ENCODE measurements at places on chromosomes 6 and 20.

DNA sequence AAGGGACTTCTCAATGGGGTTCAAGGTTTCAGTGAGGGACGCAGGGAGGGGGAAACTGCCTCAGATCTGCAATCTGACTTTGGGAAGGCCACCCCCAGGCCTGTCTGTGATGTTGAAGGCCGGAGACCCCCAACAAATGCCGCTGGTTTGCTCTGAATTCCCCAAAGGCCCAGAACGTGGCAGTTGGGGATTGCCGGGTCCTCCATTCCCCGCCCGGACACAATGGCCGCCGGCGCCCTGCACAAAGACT, 326 bp upstream of the BCL2L1 start:
- no peak for DNase-seq

GRCh38 chr20:58756450-58756775, 63.8 kb downstream of the NPEPL1 start:
- DNase-seq: no peak

DNA sequence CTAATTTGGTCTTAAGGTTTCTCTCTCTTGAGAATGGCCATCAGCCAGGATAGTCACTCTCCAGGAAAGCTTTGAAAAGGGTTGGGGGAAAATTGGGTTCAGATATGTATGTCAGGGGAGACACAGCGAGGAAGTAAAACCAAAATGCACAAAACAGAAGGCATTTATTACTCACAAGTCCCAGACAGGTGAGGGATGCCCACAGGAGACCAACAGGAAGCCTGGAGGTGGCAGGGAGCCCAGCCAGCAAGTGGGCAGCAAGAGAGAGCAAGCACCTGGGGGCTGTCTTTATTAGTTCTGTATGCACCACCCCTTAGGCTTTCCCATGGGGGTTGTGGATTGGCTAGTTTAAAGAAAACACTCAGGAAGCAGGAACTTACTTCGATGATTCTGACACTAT, 707.7 kb downstream of the KIF16B start:
- DNase-seq: no peak

- DNase-seq: no peak
Observed at GRCh38 chr6:5674721-5675120, 332.0 kb downstream of the NRN1 start.

DNA sequence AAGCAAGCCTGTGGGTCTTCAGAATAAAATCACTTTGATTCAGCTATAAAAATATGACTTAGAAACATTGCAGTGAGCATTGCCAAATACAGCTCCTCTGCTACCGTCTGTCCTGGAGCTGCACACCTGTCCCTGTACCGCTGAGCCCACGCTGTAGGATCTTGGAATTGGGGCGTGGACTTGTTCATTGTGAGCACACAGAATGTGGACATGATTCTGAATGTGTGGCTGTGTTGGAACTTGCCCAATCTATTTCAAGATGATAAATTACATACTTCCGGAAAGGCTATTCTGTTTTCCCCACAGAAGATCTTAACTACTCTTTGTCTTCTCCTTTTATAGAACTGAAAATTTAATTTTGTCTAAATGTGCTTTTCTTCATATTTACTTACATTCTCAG, 107.3 kb downstream of the UST start:
- DNase-seq: no peak

DNA sequence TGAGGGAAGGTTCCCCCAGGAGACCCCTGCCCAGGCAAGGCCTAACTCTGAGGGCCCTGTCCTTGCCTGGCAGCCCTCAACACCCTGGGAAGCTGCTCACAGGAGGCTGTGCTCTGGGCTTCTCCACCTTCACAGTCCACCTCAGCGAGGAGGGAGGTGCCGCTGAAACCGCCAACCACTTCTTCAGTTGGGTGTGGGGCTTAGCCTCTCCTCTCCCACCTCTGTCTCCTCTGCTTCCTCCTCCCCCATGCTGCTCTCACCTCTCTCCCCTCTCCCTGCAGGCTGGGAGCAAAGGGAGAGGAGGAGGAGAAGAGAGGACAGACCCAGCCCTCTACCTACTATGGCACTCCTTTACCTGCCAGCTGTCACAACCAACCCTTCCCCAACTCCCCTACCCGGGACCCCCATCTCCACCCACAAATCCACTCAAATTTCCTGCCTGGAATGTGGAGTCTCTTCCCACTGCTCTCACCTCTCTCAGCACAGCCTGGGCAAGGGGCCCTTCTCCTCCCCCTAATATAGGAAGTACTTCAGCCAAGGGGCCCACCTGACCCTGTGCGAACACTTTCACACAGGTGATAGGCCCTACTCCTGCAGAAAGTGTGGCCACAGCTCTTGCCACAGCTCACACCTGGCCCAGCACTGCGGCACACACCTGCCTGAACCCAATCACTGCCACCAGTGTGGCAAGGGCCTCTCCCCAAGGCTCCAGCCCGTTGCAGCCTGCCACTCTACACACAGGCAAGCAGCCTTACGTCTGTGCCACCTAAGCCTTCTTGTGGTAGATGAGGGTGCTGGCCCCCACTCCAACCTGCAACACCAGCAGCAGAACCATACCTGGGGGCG, 7.2 kb downstream of the RING1 start:
- DNase-seq: no peak

- no peak for DNase-seq
Observed at GRCh38 chr6:135385299-135385698, 112.2 kb downstream of the AHI1 start.

- DNase-seq: no peak
Observed at GRCh38 chr20:58352468-58352867, 36.6 kb upstream of the VAPB start.

DNA sequence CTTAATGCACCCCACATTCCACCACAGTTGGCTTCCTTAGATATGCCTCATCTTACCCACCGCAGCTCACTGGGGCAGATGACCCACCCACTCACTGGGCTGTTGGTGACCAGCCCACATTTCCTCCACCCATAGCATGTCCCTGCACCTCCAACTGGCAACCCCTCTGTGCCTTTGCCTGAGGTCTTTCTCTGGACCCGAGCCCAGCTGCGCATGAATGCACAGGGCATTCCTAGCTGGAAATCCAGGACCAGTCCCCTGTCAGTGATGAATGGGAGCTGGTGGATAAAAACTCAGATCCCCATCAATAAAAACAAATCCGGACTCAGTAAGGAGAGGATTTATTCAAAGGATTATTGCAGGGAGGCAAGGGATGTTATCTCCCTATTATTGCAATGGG, 75.0 kb downstream of the ISM1 start:
- no peak for DNase-seq

DNA sequence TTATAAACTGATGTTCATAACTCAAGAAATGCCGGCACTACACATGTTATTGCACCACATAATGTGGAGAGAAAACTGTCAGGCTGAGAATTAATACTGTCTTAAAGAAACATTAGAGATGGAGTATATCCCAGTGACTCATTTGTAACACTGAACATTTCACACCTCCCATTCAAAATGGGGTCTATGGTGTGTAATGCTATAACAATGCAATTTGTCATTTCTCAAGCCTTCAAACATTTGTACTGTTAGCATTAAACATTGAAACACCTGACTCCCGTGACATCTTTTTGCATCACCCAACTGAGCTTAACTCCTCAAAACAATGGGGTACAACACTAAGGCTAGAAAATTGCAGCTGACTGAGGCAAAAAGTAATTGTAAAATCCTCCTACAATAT, 151.7 kb downstream of the DST start:
- DNase-seq: no peak

GRCh38 chr20:62354811-62355341, 12.2 kb downstream of the LAMA5 start:
- no peak for DNase-seq

GRCh38 chr6:167212713-167213005, 54.9 kb upstream of the GPR31 start:
- no peak for DNase-seq

- DNase-seq: no peak
Observed at GRCh38 chr6:19880066-19880465, 42.9 kb downstream of the ID4 start.

GRCh38 chr20:23585808-23586734, 17.8 kb upstream of the CST9L start:
- no peak for DNase-seq

DNA sequence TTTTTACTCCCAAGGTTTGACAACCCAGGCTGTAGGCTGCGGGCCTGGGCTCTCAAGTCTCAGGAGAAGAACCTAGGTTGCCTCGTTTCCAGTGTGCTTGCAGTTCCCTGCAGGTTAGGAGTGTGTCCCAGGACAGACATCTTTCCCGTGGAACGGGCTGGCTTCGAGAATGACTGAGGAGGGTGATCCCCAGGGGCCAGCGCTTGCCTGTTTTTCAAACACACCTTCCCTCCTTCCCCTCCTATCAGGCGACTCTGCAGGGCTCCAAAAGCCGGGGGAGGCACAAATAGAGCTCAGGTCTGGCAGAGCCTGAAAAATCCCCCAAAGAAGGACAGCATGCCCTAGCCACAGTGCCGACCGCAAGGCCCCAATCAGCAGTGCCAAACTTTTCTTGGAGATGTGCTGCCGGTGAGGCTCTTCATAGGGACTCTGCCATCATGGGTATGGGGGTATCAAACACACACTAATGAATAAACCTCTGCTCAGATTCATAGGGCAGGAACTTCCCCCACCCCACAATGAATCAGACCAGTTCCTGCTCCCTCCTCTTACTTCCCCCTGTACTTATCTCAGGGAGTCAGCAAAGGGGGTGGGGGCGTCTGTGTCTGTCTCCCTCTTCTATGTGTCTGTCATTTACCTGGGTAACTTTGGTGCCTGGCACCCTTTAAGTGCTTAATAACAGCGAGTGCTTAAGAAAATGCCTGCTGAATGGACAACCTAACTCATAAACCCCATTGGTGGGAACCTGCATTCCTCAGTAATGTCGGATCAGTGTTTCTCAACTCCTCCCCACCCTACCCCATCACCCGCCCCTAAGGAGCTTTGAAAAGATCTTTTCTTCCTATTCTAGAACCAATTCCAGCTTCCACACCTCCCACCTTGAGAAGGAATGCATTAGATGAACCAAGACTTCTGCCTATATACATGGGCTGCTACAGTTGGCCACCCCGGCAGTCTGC, 1.6 kb downstream of the KCNG1 start:
- DNase-seq: no peak

- no peak for DNase-seq
Observed at GRCh38 chr20:7911586-7912330, 28.5 kb downstream of the HAO1 start.

DNA sequence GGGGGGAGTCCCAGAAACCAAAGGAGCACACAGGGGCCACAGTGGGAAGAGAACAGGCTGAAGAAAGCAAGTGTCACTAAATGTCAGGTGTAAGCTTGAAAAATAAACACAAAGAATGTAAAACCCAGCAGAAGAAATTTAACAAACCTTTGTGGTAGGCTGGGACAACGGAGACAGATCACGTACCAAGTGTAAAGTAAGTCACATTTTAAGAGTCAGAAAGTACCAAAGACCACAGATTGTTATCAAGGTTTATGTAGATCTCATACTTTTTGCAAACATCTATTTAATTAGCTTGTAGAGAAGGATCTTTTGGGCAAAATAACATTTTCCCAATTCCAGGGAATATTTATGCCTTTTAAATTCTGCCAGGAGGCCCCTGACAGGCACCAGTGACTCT, 1.6 kb downstream of the CLIC5 start:
- DNase-seq: no peak

DNA sequence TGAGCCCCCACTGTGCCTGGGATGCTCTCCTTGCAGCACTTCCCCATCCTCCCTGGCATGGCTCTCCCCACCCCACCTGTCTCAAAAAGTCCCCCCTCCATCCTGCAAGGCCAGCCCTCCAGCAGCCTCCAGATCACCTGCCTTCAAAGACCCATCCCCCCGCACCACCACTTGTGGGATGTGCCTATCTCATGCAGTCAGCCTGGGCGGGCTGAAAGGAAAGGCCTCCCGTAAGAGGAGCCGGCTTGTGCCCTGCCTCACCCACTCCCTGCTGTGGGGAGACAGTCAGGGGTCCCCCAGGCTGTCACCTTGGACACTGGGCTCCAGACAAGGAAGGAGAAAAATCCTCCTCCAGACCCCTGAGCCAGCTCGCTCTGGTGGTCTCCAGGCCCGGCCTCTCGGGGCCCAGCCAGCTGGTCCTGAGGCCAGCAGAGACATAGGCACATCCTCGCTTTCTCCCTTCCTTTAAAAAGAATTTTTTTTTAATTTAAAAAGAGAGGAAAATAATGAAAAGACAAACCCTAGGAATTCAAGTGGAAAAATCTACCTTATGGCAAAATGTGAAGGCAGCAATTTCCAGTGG, 77.3 kb downstream of the GRM4 start:
- no peak for DNase-seq

GRCh38 chr6:30541515-30542403, 14.5 kb downstream of the GNL1 start:
- DNase-seq: peak; percentile 88

DNA sequence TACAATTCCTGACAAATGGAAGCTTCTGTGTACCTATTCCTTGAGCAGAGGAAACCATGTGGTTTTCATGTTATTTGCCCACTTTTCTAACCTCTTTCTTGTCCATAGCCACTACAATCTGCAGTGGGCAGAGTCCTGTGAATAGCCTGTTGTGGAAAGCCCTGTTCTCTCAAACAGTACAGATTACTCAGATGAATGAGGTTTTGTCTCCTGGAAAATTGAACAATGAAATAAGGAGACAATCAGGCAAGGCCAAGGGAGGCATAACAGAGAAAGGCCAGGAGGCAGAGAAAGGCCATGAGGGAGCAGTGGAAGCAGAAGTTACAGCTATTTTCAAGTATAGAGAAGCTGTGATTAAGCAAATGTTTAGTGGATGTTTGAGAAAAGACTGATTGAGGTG, 189.3 kb downstream of the GRIK2 start:
- DNase-seq: no peak

DNA sequence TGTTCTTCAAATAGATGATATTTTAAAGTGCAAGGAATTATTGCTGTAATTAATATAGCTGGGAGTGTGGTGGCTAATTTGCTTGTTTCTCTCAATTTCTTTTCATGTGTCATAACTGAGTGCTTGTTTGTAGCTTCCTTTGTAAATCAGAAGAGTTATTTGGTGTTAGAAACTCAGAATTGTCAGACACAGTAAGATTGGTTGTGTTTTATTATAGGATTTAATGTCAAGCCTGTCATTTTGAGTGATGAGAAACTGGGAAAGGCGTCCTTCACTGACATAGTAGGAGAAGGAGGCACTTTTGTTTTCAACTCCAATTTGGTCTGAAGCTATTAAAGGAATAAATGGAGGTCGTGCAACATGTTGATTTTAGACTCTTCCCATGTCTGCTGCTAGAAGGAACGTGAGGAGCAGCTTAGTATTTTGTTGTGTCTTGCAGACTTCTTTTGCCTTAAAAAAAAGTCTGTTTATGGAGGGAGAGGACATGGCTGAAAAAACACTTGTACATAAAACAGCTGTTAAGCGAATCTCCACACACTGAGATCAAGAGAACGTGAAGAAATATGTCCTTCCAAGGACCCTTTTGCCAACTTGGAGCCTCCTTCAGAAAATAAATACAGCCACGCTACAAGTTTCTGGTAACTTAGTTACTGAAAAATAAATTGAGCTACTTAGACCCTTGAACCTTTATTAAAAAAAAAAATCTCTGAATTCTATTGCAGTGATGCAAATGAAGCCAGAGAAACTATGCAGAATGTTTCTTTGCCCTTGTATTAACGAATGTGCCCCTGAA, 59.5 kb downstream of the BMP6 start:
- no peak for DNase-seq
